A549 treated with Mapracorat at 1 μM for 4 hours (cell line): ENCODE measurements at places on chromosomes 2 and 18. TPM values are rescaled to one million over a fixed set of nuclear protein-coding genes. Genes with fewer than 3 reads are reported as not detected.

The NOL4 gene
- not detected in 5 replicates for total RNA-seq

The CETN1 gene
- total RNA-seq, result not detected in 5 replicates

The MARCO gene
- total RNA-seq, result 0.08 to 0.27 TPM (median 0.10 TPM) in 3 of 5 replicates, not detected in the others

The SOWAHC gene
- total RNA-seq, result 7.6 to 10.5 TPM (median 10.3 TPM) in 5 replicates

The NT5C1B gene
- total RNA-seq, result not detected in 5 replicates

The CAVIN2 gene
- total RNA-seq, result 32.3 to 50.6 TPM (median 48.1 TPM) in 5 replicates

The TRPM8 gene
- 0.11 to 0.47 TPM (median 0.21 TPM) in 5 replicates for total RNA-seq

The BCL2L11 gene
- 5.7 to 9.1 TPM (median 6.5 TPM) in 5 replicates for total RNA-seq

The ATF2 gene
- 14.9 to 22.0 TPM (median 16.8 TPM) in 5 replicates for total RNA-seq

The MYO3B gene
- not detected in 5 replicates for total RNA-seq

The CELF4 gene
- not detected in 5 replicates for total RNA-seq
